ENCODE measurements at places on chromosomes 5 and 9.

- no peak for DNase-seq
These were observed 373.3 kb upstream of the SEMA6A start for GRCh38 chr5:116947691-116948528.

GRCh38 chr5:61362796-61363368 is 30.8 kb downstream of the ZSWIM6 start:
- DNase-seq, result no peak

DNA sequence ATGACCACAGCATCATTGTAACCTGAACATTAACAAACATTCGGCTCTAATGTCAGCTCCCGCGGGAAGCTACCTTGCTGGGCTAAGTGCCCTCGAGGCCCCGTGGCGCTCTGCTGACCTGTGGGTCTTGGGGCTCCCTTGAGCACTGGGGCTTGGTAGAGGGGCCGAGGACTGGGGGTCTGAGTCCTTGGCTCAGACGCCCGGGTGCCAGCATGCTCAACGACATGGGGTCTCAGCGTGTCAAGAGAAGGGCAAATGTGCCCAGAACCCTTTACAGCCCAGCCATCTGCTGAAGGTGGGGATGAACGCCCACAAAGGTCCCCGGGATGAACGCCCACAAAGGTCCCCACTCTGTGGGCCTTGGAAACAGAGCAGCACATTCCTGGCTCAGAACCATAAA is 39.7 kb upstream of the SARDH start:
- no peak for DNase-seq

GRCh38 chr9:6973762-6974161 is 216.0 kb downstream of the KDM4C start:
- DNase-seq, result no peak

DNA sequence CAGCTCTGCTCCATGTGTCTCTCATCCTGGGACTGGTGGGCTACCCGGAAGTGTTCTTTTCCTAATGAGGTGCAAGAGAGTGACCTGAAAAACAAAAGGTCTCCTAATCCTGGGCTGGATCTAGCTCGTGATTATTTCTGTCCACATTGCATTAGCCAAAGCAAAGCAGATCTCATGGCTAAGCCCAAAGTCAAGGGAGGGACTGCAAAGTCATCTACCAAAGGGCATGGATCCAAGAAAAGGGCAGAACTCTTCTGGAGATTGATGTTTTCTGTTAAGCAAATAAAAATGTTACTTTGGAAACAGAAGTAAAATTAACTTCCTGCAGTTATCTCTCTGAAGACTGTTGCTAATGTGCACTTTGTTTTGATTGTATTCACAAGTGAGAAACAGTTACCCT is 225.2 kb downstream of the CFAP90 start:
- no peak for DNase-seq

DNA sequence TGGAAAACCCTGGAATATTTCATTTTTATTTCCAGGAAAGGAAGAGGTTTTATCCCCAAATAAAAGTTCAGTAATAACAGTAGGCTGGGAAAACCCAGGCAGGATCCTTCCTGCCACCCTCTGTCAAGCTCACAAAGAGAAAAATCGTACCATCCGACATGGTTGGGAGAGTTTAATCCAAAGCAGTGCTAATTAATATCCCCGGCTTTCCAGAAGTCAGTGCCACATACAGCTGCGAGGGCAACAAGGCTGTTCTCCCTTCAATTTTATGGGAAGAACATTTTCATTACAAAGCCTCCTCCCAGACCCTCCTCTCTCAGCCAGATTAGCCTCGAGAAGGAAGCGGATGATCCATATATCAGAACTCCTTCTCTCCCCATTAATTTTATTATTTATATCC is 95.5 kb downstream of the PAX5 start:
- DNase-seq, result no peak

- DNase-seq, result no peak
These were observed 7.1 kb upstream of the ENTREP1 start for GRCh38 chr9:69317894-69318293.

DNA sequence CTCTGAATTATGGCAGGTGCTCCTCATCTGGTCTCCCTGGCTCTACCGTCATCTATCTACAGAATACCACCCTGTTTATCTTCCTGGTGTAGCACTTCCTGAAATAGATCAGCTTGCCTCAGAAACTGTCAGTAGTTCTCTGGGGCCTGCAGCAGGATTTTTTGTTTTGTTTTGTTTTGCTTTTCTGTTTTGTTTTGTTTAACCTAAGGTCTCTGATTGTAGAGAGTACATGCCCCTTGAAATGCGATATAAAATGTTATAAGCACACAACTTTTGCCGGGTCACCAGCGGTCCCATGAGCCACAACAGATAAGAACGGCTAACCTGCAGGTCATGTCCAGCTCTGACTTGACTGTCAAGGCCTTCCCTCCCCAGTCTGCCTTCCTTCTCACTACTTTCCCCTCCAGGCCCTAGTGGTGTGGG is 26.6 kb upstream of the CREBRF start:
- DNase-seq, result peak; percentile 17

DNA sequence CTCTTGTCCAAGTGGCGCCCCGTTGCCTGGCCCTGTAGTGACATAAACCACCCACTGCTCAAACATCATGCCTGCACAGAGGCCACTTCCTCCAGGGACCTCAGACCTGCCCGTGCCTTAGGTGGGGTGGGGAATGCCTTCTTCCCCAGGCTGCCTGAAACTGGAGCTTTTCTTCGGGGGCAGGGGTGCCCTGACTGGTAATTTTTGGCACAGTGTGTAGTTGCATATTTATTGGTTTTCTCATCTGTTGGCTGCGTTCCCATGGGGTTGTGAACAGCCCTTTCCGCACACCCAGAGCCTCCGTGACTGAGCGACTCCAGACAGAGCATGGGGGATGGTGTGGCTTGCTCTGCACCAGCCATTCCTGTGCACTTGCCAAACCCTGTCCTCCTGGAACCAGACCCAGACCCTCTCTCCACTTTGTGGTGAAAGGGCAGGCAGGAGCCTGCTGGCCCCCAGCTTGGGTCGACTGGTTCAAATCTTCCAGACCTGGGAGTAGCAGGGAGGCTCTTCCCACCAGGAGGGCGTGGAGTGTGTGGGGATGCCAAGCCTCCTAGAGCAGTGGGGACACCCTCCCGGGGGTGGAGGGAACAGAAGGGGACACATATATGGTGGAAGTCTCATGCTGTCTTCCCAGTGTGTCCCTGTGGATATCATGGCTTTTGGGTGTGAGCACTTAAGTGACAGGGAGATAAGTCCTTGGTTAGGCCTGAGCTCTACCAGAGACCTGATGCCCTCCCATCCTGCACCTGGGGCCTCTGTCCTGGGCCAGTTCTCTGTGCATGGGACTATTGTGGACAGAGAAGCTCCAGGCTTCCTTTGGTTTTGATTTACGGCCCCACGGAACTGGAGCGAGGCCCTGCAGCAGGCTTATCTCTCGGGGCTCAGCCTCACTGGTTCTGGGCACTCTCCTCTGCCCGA is 39.6 kb downstream of the WNK2 start:
- no peak for DNase-seq

DNA sequence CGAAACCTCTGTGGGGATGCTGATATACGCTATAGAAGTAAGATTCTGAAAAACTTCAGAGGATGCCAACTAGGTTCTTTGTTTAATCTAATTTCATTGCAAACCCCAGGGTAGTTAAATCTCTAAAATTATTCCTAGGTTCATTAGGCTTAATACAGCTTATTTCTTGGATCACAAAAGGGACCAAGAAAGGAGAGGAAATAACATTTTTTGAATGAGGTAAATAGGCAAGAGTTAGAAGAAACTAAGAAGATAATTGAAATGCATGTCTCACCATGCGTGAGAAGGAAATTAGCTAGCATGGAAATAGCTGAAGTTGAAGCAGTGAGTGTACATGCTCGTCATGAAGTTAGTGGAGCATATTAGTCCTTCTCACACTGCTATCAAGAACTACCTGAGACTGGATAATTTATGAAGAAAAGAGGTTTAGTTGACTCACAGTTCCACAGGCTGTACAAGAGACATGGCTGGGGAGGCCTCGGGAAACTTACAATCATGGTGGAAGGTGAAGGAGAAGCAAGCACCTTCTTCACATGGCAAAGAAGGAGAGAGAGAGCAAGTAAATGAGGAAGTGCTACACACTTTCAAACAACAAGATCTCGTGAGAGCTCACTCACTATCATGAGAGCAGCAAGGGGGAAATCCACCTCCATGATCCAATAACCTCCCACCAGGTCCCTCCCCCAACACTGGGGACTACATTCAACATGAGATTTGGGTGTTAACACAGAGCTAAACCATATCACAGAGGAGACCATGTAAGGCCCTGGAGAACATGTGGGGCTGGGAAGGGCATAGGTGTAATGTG is 125.1 kb upstream of the OSMR start:
- DNase-seq, result no peak

DNA sequence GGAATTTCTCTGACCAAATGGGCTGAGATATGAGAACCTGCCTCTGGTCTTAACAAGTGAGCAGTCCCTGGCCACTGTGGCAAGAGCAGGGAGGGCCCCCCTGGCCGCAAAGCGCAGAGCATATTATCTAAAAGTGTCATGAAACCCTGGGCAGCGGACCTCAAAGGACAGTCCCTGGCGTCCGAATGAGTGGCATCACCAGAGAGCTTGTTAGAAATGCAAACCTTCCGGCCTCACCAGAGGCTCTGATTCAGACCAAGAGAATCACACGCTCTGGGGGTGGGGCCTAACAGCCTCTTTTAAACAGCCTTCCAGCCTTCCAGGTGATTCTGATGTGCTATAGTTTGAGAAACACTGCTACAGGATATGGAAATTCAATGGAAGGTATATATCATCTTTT is 10.9 kb downstream of the PTPN3 start:
- DNase-seq, result no peak

- no peak for DNase-seq
These were observed 39.5 kb downstream of the FAM174A start for GRCh38 chr5:100574716-100575115.

- DNase-seq, result no peak
These were observed 48.8 kb downstream of the POC5 start for GRCh38 chr5:75668445-75668844.

DNA sequence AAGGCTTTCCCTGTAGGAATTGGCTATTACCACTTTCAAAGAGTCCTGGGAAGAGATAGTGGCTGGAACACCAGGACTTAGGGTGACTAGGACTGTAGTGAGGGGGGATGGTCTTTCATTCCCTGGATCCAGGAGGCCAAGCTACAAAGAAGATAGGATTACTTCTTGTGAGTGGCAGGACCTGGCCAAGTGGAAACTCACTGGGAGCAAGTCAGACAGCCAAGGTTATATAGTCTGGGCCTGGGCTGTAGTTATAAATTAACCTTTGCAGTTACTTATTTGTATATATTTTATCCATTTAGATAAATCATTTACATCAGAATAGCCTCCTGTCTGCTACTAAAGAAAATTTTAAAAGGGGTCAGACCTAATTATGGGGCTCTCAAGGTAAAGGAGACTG is 124.3 kb downstream of the TLR4 start:
- no peak for DNase-seq

DNA sequence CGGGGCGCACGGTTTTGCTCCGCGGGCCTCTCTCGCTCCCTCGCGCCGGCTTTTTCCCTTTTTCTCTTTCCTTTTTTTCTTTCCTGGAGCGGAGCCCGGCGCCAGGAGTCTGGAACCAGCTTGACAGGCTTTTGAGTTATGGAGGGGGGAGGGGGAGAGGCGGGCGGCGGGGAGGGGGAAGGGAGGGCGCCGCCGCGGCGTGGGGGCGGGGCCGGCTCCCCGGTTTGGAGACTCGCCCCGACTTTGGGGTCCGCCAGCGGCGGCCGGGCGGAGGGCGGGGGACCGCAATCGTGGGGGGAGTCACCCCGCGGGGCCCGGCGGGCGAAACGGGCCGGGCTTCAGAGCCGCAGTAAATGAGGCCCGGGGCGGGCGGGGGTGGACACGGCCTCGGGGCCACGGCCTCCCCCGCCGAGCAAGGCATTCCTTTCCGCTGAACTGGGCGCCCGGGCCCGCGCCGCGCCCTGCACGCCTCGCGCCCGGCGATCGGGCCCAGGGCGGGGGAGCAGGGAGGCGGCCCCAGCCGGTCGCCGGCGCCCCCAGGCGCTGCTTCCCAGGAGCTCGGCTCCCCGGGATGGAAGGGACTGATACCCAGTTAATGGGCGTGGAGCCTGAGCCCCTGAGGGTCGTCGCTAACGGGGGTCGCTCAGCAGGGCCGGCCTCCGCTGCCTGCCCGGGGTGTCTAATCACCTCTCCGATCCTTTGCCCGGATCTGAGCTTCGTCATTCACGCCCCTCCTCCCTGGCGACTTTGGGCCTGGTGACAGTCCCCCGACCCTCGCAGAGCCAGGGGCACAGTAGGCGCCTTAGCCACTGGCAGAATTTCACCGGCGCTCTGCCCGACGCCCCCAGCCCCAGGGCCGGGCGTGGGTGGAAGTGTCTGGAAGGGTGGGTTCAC is 138.1 kb downstream of the C9orf50 start:
- DNase-seq, result peak; percentile 96

DNA sequence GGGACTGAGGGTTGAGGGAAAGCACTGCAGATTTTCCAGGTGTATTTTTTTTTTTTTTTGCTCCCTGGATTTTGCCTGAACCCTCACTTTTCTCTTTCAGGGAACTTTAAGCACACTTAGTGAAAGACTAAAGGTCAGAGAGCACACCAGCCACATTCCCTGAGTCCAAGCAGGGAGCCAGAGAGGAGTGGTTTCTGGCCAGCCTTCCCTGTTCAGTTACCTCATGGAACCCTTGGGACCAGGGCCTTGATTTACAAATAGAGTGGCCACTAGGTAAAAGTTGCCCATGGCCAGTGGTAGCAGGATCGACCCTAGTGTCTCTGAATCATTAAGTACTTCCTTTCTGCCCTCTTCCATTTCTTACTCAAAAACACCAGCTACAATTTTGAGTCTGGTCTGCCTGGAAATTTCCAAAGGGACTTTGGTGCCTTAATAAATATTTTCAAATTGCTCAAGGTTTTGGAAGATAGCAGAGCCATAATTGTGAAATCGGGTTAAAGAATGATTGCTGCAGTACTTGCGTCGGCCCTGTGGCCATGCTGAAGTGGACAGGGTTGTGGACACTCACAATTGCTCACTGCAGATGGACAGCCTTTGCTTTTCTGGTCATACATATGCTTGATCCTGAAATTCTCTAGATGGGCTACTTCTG is 14.5 kb downstream of the PALM2AKAP2 start:
- no peak for DNase-seq

All from sigmoid colon (tissue), 7 donors.